ENCODE measurements at places on chromosomes 1 and 21.

DNA sequence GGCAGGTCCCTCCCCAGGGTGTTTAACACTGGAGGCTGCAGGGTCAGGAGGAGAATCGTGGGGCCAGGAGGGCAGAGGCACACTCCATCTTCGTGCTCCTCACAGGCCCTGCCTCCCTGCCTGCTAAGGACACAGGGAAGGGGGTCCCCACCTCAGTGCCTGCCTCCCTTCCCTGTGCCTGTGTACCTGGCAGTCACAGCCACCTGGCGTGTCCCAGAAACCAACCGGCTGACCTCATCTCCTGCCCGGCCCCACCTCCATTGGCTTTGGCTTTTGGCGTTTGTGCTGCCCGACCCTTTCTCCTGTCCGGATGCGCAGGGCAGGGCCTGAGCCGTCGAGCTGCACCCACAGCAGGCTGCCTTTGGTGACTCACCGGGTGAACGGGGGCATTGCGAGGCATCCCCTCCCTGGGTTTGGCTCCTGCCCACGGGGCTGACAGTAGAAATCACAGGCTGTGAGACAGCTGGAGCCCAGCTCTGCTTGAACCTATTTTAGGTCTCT is 623 bp upstream of the BGLAP start:
- DNase-seq, result no peak

DNA sequence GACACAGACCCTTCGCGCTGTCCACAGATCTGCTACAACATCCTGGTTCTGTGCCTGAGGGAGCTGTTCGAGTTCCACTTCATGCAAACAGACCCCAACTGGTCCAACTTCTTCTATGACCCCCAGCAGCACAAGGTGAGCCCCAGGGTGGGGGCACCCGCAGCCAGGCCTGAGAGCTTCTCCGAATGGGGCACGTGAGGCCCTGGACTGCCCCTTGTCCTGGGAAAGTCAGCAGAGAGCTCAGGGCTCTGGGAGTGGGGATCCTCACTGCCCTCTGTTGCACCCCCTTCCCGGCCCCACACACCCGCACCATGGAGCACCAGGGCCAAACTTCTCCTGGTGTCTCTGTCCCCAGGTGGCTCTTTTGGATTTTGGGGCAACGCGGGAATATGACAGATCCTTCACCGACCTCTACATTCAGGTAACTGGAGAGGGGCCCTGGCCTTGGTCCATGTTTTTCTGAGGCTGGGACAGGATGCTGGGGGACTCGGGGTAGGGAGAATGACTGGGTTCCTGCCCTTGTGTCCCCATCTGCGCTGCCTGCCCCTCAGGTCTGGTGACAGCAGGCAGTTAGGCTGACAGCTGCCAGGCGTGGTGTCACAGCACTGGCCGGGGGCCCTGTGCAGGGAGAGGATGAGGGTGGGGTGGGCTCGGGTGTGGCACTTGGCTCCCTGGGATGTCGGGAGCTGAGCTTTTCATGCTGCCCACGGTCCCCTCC is 44.6 kb downstream of the COQ8A start:
- DNase-seq, result no peak

GRCh38 chr1:51203874-51204245 is 32.2 kb upstream of the RNF11 start:
- DNase-seq, result no peak

- no peak for DNase-seq
Observed at GRCh38 chr1:94339206-94339927, 78.8 kb upstream of the ABCD3 start.

GRCh38 chr1:63873751-63874150 is 99.9 kb downstream of the ROR1 start:
- DNase-seq, result no peak

GRCh38 chr1:161193561-161194235 is 5.2 kb downstream of the ADAMTS4 start:
- DNase-seq, result no peak

GRCh38 chr1:204592246-204592948 is 76.2 kb downstream of the MDM4 start:
- no peak for DNase-seq

DNA sequence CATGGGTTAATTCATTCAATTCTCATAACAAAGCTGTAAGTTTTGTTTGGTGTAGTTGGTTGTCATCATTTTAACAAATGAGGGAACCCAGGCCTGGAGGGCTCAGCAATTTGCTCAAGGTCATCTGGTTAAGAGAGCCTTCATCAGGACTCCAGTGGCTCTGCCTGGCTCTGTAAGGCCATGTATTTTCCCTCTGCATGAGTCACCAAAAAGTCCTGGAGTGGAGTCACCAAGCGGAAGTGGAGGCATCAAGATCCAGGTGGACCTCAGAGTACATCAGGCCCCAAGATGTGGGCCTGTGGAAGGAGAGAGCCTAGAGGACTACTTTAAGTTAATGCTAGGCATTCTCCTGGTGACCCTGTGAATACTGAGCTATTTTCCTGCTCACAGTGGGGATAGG is 30.0 kb upstream of the RBM15 start:
- DNase-seq, result no peak

DNA sequence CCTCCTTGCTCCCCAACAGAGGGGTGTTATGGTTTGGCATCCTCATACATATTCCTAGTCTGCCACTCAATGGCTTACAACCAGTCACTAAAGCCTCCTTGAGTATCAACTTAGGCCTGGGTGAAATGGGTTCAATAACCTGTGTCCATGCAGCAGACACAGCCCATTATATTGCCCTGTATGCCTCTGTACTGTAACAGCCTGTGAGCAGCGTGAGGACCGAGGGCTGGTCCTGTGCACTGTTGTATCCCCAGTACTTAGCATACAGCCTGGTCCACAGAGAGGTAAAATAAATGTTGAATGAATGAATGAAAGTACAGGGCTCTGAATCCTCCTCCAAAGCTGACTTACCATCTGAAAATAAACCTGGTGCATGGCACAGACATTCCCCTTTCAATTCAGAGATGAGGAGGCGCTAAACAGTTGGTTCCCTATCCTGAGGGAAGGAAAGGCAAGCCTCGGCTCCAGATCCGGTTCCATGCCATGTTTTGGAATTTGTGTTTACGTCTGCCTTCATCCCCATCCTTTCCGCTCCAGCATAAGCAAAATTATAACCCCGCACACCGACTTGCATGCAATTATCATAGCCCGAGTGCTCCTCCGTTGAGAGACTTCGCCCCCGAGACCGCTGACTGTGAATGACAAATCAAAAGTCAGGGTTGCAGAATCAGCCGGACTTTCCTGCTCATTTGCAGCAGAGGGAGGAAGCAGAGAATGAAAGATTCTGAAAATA is 45.0 kb upstream of the DNAJC6 start:
- DNase-seq, result no peak

- DNase-seq, result no peak
Observed at GRCh38 chr1:9235096-9235459, 504 bp downstream of the H6PD start.

- no peak for DNase-seq
Observed at GRCh38 chr1:175629318-175629694, 114.1 kb downstream of the TNR start.

DNA sequence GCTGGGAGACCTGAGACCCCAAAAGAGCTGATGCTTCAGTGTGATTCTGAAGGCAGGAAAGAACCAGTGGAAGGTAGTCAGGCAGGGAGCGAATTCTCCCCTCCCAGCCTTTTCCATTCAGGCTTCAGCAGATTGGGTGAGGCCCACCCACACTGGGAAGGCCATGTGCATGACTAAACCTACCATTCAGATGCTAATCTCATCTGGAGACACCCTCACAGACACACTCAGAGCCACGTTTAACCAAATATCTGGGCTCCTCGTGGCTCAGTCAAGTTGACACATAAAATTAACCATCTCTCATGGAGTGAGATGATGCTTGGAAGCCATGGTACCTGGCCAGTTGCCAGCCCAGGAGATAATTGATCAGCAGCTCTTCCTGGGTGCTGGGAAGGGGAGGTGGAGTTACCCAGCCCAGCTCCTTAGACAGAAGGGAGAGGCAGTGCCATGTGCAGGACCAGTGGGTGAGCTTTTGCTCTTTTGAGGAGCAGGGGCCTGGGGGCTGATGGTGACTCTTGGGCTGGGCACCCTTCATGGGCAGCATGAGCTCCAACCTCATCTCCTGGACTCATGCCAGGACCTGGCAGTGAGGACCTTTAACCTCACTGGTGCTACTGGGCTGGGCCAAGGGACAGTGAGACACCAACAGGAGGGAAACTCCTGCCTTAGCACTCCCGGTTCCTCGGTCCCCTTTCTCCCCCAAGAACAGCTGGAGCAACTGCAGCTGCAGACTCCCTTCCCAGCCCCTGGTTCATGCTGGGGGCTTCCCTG is 89.0 kb upstream of the ACTL8 start:
- DNase-seq, result no peak

GRCh38 chr1:29679316-29679715 is 443.0 kb downstream of the PTPRU start:
- DNase-seq, result no peak

DNA sequence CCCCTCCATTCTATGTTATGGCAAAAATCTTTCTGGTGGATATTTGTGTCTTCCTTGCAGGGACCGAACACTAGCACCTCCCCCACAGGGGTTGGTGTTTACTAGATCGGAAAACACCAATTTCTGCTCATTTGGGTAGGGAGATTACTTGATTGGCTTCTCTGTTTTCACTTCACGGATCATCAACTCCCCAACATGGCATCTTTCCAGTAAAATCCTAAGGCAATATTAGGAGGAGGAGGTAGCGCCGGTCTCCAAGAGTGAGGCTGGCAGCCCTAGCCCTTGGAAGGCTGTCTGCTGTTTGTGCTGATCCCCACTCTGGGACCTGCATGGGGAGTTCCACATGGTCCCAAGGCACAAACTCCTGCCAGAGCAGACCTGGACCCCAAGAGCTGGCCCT is 12.2 kb downstream of the VASH2 start:
- DNase-seq, result no peak

DNA sequence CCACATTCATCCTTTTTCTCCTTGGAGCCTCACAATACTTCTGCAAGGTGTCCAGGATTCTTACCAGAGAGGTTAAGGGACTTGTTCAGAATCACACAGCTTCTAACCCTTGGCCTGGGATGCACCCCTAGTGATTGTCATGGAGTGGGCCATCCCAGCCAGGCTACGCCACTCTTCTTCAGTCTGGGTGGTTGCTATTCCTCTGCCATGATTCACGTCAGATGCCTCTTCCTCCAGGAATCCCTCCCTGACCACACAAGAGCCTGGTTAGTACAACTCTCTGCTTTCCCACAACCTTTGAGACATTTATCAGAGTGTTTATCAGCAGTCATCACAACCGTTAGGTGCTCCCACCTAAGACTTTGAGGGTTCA is 121.8 kb downstream of the EPHB2 start:
- no peak for DNase-seq
